ENCODE measurements at places on chromosomes 3 and 15. TPM values are rescaled to one million over a fixed set of nuclear protein-coding genes. Genes with fewer than 3 reads are reported as not detected.
A peak's percentile ranks its signal among the peaks of the same experiment; 100 is the strongest.

GRCh38 chr3:122085673-122086072 lies 30.5 kb downstream of the CD86 start:
- no peak for DNase-seq

DNA sequence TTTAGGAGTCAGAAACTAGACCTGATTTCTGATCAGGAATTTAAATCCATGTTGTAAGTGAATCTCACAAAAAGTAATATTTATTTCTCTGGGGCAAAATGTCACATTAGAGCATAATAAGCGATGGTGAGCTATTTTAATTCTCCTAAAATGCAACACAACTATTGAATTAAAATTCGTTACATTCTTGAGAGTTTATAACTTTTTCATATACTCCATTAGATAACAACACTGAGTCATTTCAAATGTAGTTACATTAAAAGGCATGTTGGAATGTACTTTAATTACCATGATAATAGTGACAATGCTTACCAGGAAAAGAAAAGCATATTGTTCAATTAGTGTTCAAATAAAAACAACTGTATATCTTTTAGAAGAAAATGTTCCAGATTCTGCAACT lies 116.9 kb downstream of the CADM2 start:
- no peak for DNase-seq

GRCh38 chr3:81249540-81250029 lies 511.9 kb downstream of the GBE1 start:
- no peak for DNase-seq

DNA sequence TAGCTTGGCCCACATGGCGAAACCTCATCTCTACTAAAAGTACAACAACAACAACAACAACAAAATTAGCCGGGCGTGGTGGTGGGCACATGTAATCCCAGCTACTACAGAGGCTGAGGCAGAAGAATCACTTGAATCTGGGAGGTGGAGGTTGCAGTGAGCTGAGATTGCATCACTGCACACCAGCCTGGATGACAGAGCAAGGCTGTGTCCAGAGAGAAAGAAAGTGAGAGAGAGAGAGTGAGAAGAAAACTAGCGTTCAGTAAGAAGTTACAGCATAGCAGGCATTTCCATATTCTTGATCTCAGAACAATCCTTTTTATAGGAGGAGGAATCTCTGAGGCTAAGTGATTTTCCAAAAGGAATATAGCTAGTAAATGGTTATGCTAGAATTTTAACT lies 1076.1 kb downstream of the AGBL1 start:
- DNase-seq = no peak

DNA sequence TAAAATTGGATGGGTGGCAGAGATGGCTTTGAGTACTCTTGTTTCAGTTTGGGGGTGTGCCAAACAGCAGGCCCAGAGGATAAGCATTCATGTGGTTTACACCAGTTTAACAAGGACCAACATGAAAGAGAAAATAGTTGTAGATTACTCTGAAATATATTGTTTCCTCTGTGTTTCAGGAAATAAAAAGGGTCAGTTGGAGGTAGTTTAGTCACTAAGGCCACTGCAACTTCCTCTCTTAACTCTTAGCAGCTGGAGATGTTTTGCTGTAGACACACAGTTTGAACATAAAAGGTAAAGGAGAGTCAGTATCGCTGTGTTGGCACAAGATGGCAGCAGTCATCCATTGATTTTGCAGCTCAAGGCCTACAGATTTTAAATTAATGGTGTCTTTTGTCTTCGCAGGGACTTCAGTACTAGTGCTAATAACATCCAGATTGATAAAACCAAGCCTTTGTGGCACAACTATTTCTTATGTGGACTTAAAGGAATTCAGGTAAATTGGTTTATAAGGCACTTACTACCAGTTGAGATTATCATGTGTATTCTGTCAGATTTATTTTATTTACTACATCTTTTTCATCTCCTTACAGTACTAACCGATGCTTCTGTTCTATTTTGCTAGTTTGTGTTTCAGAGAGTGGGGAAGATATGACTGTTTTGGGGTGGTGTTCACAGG lies 65.5 kb downstream of the GALK2 start:
- DNase-seq = peak; percentile 62

DNA sequence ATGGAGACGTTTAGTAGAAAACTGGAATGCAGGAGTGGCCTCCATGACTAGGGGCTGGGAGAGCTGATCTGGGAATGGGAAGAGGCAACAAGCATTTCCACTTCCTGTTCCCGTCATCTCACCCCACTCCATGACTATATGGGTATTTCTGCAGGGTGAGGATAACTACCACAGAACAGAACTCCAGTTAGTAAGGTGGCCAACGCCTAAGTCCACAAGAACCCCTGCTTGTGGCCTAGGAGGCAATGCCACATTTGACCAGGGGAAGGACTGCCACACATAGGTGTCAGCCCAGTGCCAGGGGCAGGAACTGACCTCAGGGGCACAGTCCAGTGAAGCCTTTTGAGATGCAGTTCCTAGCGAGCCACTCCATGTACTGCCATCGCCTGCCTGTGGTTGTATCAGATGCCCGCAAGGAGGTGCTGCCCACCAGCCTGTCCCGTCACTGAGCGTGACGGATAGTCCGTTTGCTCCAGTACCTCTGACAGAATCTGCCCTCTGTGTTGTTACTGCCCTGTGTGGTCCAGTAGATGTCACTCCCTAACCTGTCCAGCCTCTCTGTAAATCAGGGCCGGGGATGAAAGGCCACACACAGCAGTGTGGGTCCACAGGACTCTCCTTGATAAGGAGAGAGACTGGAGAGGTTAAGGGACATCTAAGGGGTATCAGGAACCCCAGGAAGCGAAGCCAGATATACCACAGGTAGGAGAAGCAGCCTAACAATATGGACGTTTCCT lies 3.5 kb upstream of the MTFMT start:
- peak; percentile 75 for DNase-seq

- peak; percentile 52 for DNase-seq
These were observed 27.8 kb downstream of the COL8A1 start for GRCh38 chr3:99666201-99666600.

- no peak for DNase-seq
These were observed 107.7 kb downstream of the CHCHD4 start for GRCh38 chr3:14016900-14017475.

GRCh38 chr15:40239404-40239692 lies 485 bp downstream of the PAK6 start:
- no peak for DNase-seq

DNA sequence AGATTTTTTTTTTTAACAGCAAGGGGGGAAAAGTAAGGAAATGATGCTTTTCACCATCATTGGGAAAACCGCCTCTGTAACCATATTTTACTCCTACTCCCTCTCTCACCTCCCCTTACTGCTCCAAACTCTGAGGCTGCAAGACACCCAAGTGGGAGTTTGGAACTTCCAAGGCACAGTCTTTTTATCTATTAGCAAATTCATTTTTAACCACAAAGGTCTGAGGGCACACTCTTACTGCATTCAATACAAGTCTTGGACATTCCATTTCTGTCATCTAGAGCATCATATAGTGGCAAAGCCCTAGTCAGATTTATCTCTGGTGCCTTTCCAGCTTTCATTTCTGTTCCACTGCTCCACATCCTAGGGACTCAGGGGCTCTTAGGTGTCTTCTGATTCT lies 13.2 kb downstream of the FAM162A start:
- DNase-seq = no peak

- no peak for DNase-seq
These were observed 110.3 kb downstream of the PPP2R3A start for GRCh38 chr3:136075811-136076210.

GRCh38 chr3:51257870-51258269 lies 127.2 kb upstream of the MANF start:
- no peak for DNase-seq

DNA sequence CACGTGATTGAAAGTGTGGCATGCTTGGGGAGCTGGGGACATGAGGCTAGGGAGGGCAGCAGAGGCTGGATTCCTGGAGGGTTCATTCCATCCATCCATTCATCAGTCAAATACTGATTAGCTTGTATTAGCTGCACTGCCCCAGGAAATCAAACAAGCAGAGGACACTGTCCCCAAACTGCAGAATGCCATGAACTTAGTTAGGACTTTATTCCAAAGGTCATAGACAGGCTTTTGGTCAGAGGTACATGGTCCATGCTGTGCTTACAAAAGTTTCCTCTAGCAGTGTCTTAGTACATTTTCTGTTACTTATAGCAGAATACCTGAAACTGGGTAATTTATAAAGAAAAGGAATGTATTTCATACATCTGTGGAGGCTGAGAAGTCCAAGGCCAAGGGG lies 47.7 kb downstream of the LMCD1 start:
- DNase-seq = no peak

Gene GTPBP8
- 50.1 TPM for total RNA-seq

DNA sequence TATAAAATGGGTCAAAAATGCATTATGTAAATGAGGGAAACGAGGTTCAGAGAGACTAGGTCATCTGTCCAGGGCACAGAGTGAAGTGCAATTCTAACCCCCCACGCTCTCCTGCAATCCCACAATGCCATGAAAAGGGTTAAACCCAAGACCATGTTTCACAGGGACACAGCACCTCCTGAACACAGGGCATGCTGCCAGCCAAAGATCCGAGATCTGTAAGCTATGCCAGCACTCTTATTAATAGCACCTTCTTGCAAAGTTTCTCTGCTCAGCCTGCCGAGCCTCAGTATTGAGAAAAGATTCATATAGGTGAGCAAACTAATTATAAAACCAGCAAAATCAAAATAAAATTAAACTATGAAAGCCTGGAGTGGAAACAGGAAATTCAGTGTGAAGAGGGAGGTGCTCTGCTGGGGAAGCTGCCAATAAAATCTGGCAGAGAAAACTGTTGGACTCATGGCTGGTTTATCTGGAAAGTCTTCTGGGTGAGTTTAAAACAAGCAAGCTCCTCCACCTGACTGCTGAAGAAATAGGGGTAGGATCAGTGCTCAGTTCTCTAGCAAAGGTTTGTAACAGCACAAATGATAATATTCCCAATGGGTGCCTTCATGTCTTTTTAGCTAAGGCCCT lies 50.3 kb downstream of the LRIG1 start:
- DNase-seq = peak; percentile 69

- DNase-seq = no peak
These were observed 370.1 kb downstream of the CNTN6 start for GRCh38 chr3:1462856-1463450.

- peak; percentile 48 for DNase-seq
These were observed 27.6 kb upstream of the RAB7A start for GRCh38 chr3:128698211-128699047.

Gene PLA1A
- 2.0 TPM for total RNA-seq

Gene BFSP2
- not detected for total RNA-seq

DNA sequence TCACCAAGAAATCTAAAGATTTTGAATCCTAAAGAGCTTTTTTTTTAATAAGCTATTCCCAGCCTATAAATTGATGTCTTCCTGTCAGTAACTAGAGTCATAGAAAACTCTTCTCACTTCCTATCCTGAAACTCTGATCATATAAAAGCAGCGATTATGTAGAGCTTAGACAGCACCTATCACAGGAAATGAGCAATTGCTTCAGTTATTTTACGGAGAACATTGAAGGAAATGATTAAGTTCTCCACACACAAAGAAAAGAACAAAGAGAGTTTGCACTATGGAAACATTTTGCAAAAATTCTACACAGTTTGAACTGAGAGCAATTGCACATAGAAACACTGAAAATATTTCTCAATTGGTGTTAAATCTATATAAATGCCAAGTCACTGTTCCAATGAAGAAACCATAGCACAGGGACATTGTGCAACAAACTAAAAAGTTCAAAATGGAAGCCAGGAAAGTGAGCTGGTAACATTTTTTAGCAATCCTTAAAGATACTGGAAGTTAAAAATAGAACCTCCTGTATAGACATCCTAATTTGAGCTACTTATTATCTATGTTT lies 291.5 kb upstream of the ARHGEF26 start:
- DNase-seq = no peak
